ENCODE measurements at places on chromosomes 6 and 20. TPM values are rescaled to one million over a fixed set of nuclear protein-coding genes. Genes with fewer than 3 reads are reported as not detected.

SPACA1 gene
- total RNA-seq: not detected

DNA sequence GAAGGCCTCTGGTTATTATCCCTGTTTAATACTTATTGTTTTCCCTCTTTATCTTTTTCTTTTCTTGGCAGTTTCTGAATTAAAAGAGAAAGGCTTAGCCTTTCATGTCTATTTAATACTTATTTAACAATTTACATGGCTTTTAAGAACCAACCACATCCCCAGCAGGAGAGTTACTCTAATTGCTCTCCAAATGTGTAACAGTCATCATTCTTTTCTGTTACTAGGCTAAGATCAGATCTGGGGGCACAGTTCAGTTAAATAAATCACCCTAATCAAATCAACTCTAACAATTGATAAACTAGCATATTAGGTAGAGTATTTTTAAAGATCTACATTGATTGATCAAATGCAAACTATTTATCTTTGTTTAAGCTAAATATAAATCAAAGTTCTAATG is 54.1 kb upstream of the NT5E start:
- no peak overlapping the region for H3K4me3 ChIP-seq
- no peak for DNase-seq
- H3K4me1 ChIP-seq: no peaks in the 10 kb centered on the region
- H3K27ac ChIP-seq: no peak overlapping the region

ESR1 gene
- total RNA-seq: 2.6 TPM

DNA sequence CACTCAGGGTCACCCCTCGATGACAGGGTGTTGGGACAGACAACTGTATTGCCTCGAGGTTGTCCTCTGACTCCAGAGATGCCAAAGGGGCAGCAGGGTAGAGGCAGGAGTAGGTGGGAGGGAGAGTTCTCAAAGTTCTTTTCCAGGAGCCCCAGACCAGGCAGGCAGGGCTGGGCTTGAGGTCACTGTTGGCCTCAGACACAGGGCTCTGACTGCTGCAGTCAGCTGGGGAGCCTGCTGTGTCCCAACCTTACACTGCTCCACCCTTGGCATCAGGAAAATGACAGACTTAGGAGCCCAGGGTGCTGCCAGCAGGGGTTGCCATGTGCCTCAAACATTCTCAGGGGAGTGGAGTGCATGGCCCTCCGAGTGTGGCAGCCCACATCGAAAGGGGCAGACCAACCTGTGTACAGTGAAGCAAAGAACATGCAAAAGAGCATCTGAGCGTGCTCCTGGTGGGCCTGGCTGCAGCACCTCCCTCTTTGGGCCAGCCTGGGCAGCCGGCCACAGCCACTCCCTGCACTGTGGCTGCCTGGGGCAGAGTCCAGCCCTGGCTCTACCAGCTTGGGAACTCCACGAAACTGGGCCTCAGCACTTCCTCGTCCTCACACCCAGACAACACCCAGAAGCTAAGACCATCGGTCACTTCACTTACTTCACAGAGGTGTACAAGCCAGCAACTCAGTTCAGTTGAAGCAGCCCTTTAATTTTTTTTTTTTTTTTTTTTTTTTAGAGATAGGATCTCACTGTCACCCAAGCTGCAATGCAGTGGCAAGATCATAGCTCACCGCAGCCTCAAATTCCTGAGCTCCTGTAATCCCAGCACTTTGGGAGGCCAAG is 24.0 kb downstream of the C6orf132 start:
- peak overlapping the region; percentile 84 for H3K27ac ChIP-seq
- H3K4me3 ChIP-seq: no peak overlapping the region
- H3K4me1 ChIP-seq: peaks cover 41% of the 10 kb centered on the region
- H3K27me3 ChIP-seq: no peaks in the 10 kb centered on the region
- H3K36me3 ChIP-seq: no peaks in the 10 kb centered on the region

DNA sequence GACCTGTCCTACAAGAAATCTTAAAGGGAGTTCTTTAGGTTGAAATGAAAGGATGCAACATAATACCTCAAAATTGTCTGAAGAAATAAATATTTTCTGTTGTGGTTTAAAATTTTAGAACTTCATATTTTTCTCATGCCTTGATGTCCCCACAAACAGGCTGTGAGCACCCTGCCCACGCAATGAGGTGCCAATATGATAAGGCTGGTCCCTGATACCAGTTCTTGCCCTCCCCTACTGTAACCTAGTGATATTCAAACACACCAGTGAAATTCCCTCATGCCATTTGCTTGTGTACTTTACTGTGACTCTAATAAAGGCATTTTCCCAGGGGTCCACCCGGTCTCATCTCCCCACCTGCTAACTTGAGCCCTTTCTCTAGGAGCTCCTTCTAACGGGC is 67.3 kb upstream of the SIRPG start:
- H3K36me3 ChIP-seq: no peaks in the 10 kb centered on the region
- H3K4me1 ChIP-seq: no peaks in the 10 kb centered on the region
- H3K27me3 ChIP-seq: peaks cover 10% of the 10 kb centered on the region
- no peak overlapping the region for H3K4me3 ChIP-seq
- H3K27ac ChIP-seq: no peak overlapping the region

ESF1 gene
- 9.0 TPM for total RNA-seq
